ENCODE measurements at places on chromosomes 3 and 15.

GRCh38 chr3:27568393-27568792, 84.2 kb upstream of the SLC4A7 start:
- DNase-seq = no peak

DNA sequence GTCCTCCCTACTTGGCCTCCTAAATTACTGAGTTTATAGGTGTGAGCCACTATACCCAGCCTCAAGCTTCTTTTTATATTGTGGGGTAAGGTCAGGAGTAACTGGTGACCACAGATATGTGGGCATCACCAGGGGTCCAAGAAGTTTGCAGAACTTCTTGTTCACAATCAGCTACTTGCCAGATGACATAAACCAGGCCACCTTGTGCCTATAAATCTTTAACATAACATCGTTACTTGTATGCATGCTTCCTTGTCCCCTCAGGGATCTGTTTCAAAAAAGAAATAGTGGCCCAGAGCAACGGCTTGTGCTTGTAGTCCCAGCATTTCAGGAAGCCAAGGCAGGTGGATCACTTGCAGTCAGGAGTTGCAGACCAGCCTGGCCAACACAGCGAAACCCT, 115.1 kb upstream of the FAM174B start:
- no peak for DNase-seq

GRCh38 chr3:156455839-156456238, 99.1 kb downstream of the SSR3 start:
- no peak for DNase-seq

DNA sequence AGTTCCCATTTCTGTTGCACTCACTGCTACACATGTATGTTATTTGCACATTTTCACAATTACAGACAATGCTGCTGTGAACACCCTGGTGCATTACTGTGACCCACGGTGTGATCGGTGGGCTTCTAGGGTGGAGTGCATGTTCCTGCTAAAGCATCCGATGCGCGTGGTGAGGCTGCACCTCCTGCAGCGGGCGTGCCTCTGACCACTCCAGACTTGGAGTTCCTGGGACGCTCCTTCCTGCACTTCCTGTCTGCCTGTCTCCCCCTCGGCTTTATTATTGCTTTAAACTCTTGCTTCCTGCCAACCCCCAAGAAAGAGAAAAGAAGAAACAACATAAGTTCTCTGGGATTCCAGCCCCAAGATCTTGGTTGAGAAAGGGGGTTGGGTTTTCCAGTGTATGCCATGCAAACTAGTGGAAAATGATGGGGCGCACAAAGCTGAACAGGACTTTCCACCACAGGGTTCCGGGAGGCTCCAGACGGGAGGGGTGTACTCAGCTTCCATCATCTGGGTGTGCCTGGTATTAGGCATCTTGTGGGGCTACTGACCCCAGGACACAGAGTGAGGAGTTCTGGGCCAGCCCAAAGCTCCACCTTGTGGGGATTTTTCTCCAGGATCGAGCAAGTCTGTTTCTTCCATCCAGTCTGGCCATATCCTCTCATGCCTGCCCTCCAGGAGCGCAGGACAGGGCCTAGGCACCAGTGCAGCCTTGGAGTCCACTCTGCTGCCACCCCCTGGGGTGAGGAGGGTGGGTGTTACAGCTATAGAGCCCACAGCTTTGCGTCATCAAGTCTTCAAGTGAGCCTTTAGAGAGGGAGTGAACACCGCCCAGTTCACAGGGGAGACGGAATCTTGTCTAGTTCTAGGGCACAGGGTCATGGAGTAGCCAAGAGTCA, 11.2 kb downstream of the RPL32 start:
- no peak for DNase-seq

DNA sequence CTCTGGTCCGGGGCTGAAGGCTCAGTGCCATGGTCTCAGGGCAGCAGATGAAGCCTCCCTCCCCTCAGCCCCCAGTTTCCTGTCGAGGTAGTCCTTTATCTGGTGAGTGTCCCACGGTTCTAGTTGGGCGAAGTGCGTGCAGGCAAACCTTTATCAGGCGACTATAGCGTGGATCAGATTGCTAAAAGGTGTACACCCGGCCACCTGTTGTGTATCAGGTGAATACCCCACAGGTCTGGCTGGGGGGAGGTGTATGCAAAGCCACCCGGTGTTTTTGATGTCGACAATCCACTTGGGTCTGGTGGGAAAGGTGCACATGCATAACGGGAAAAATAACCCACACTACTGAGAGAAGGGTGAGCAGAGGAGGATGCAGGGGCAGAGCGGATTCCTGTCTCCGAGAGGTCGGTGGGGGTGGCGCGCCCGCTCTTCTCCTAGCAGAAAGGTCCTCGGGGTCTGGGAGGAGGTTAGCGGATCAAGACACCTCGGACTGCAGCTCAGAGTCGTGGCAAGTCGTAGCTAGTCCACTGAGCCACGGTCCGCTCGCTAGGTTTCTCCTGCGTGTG, 507 bp downstream of the SLC12A6 start:
- no peak for DNase-seq

DNA sequence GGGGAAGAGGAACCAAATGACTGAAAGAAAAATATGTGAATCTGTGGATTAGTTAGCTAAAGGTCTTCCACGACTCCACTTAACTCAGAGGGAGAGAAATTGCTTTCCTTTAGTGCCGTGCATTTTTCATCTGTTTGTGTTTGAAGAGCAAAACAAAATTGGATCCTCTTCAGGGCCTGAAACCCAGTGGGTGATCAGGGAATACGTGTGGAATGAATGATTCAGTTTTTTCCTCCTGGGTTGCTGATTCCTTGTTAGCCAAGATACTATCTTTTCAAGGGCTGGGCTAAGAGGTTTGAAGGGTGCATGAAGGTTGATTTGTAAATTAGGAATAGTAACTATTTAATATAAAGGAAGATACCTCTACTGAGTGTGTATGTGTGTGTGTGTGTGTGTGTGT, 61.0 kb downstream of the TPRG1 start:
- DNase-seq = no peak

- DNase-seq = no peak
Measured at GRCh38 chr3:179108086-179108485, 36.5 kb upstream of the ZMAT3 start.

DNA sequence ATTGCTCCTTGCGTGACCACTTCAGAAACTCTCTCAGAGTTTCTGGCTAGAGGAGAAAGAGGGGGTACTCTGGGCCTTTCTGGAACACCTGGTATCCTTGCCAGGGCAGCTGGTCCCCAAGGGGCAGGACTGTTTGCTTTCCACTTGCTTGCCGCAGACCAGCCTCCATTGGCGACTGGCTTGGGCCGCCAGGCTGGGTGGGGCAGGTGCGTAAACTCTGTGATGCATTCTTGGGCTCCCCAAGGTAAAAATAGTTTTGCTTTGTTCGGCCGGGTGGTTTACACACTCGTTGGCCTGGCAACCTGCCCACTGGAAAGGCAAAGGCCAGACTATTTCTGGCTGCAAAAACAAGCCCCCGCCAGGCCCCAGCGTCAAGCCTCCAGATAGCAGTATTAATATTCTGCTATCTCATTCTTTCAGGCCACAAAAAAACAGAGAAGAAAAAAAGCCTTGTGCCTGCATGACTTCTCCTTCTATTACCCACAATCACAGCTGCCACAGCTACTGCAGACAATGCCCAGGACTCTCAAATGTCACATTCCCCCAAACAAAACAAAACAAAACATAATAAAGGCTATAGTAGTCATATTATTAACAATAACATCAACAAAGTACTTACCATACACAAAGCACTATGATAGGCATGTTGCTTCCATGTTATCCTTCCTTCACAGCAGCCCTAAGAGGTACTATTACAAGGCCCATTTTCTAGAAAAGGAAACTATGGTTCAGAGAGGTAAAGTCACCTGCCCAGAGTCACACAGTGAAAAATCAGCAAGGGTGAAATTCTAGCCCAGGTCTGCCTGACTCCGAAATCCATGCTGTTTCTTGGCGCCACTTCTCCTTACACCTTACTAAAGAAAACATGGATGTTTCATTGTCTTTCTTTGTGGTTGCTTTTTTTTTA, 14.0 kb upstream of the SSUH2 start:
- DNase-seq = no peak

DNA sequence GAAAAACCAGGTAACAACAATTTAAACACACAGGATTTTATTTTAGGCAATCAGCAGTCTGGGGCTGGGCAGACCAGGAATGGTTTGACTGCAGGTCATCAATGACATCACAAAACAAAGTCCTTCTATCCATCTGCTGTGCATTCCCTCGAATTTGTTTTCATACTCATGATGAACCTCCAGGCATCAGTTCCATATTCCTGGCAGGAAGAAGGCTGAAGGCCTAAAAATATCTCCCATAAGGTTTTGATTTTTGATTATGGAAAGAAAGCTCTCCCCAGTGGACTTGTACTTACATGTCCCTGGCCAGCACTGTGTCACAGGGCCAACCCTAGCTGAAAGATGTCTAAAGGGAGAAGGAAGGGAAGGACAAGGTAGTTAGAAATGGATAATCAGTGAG, 107.4 kb downstream of the PEAK1 start:
- no peak for DNase-seq

GRCh38 chr3:107035176-107035575, 342.1 kb upstream of the CCDC54 start:
- no peak for DNase-seq

DNA sequence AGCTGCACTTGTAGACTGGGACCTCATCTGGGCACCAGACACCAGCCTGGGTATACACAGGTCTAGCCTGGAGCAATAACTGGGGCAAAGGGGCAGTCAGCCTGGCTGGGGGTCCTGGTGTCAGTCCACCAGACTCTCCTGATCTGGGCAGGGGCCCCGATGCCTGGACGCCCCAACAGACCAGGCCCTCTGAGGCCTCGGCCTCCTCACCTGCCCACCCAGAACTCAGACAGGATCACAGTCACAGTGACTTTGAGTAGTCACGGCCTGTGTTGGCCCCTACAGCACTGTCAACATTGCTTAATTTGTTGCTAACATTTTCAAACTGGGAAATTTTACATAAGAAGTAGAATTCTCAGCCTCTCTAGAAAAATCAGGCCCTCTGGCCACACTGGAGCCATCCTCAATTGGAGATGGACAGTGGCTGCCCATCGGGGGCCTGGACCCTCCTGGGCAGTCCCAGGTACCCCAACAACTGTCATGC, 5.8 kb downstream of the TWF2 start:
- no peak for DNase-seq

- DNase-seq = peak; percentile 23
Measured at GRCh38 chr3:42159706-42160472, 68.7 kb downstream of the TRAK1 start.

DNA sequence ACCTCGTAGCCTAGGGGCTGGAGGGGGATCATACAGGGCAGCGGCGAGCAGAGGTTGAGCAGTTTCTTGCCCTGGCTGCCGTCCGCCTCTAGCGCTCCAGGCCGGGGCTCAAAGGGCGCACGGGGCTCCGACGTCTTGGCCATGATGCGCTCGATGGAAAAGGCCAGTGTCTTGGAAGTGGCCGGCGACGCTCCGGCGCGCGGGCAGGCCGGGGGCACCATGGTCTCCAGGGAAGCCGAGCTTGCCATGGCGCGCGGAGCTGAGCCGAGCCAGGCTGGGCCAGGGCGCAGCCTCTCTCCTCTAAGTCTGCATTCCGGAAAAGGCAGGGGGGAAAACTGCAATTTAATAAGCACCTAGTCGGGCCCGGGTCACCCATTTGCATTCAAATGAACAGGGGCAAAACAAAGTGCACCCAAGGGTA, 719 bp downstream of the FEZF2 start:
- no peak for DNase-seq

DNA sequence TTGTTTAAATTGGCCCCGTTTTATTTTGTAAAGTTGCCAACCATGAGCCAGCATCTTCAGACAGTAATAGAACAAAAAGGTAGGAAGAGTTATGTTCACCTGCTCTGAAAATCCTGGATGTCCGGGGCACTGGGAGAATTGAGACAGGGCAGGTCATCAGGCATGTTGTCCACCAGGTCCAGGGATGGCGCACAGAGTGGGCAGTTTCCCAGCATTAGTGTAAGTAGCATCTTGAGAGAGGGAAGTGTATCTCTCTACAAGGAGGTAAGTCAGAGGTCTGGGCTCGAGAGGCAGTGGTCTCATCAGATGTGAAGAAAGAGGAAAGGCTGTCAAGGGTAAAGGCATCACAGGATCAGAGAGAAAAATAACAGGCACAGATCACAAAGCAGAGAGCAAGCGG, 339.4 kb downstream of the CLSTN2 start:
- DNase-seq = no peak

GRCh38 chr3:150268426-150269391, 139.4 kb upstream of the TSC22D2 start:
- DNase-seq = no peak

DNA sequence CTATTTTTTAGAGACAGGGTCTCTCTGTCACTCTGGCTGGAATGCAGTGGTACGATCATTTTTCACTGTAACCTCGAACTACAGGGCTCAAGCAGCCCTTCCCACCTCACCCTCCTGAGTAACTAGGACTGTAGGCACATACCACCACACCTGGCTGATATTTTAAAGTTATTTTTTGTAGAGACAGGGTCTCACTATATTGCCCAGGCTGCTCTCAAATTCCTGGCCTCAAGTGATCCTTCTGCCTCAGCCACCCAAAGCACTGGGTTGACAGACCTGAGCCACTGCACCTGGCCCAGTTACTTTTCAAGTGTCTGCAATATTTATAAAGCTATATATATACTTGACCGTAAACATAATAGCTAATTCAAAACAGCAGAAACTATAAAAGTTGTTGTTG, 75.0 kb downstream of the PIAS1 start:
- DNase-seq = no peak

All from GM12892 (cell line).